ENCODE measurements at places on chromosomes 7 and 10.

- DNase-seq: no peak
These were observed 165.1 kb downstream of the EGFR start for GRCh38 chr7:55183897-55184296.

DNA sequence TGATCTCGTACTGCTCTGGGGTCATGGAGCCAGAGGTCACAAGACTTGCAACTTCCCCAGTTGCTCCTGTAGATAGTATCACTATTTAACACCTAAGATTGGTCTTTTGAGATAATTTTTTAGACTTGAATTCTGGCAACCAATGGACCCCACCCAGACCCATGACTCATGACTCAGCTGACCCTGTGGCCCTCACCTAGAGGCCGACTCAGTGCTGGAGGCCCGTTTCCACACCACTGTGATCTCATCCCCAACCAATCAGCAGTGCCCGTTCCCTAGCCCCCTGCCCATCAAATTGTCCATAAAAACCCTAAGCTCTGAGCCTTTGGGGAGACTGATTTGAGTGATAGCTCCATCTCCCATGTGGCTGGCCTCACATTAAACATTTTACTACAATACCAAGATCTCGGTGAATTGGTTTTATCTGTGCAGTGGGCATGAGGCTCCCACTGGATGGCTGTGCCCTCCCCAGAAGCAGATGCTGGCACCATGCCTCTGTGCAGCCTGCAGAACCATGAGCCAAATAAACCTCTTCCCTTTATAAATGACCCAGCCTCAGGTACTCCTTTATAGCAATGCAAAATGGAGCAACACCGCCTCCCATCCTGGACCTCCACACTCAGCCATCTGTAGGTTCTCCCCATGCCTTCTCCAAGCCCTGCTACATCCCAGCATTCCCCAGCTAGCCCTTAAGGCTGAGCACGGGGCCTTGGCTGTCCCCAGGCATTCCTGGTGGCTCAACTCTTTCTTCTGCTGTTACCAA, 98.8 kb downstream of the PRKAG2 start:
- no peak for DNase-seq

DNA sequence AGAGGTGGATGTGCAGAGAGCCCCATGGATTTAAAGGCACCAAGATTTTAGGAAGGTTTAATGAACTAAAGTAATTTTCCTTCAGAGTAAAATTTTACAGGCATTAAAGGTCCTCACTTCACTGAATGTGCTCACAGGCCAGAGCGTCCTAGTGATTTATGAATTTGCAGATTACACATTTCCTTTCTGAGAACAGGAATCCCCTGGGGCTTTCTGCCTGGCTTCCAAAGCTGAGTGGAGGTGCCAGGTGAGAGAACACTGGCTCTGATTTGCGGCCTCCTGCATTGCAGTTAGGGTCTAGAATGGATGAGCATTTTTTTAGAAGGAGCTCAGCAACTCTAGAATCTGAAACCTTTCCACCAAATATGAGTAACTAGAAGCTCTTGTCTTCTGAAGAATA, 194.3 kb downstream of the SORCS3 start:
- no peak for DNase-seq

DNA sequence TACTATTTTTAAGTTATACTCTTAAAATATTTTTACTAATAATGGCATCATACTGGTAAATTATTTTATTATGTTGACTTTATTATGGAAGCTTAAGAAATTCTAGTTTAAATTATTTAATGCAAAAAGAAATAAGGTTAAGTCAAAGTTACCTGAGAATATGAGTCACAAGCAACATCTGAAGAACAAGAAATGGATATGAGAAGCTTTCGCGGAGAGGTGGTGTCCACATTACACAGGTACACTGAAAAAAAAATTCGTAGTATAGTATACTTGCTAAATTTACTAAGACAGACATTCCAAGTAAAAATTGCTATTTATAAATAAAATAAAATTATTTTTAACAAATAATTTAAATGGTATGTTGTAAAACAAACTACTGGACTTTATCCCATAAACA, 143.8 kb downstream of the AVL9 start:
- no peak for DNase-seq

- no peak for DNase-seq
These were observed 49.1 kb downstream of the EBF3 start for GRCh38 chr10:129914960-129915359.

DNA sequence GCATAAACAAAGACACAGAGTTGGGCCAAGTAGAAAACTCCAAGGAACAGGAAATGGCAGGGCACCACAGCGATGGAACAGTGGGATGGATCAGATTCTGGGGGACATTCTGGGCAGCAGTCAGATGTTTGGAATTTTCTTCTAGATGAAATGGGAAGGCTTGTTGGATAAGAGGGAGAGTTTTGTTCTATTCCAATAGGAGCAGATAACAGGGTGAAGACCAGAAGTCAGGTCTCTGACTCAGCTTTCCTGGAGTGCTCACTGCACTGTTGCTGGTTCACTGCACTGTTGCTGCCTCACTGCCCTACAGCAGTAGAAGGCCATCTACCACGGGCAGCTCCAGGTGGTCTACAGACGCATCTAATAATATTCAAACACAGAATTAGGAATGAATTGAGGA, 135.6 kb downstream of the ATE1 start:
- no peak for DNase-seq

DNA sequence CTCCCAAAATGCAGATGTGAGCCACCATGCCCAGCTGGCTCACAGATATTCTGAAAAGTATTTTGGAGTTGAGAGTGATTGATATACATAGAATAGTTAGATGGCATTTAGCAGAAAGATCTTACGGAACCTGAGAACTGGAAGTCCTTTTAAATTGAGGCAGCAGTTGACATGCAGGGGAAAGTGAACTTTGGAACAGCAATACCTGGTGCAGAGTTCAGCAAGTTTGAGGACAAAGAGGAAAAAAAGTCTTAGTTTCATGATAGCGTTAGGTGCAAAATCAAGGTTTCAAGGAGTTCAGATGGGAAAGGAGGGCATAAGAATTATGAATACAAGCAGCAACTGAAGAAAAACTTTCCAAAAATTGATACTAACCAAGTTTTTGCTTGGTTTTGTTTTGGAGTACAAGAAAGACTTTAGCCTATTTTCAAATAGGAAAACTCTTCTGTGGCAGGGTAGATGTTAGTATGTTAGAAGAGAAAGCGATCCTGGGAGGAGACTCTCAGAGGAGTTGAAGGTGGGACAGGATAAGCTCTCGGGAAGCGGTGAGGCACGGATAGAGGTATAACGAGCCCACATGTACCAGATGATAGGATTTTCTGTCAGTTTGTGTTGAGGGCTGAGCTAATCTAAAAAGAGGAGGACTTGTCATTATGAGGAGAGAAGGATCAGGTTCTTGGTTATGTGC, 28.0 kb upstream of the STMP1 start:
- no peak for DNase-seq

- no peak for DNase-seq
These were observed 92.0 kb downstream of the HPSE2 start for GRCh38 chr10:99143651-99144050.

DNA sequence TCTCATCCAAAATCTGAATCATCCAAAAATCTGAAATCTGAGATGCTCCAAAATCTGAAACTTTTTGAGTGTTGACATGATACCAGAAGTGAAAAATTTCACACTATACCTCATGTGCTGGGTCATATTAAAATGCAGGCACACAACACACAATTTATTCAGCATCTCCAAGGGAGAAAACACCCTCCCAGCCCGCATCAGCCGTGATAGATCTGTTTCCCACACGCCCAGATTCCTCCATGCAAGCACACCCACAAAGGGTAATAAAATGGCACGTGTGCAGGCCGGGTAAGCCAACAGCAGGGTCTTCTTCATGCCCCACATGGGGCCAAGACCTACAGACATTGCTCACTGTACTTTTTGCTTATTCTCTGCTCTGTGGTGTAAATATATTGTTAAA, 173.1 kb upstream of the FERD3L start:
- DNase-seq: no peak

DNA sequence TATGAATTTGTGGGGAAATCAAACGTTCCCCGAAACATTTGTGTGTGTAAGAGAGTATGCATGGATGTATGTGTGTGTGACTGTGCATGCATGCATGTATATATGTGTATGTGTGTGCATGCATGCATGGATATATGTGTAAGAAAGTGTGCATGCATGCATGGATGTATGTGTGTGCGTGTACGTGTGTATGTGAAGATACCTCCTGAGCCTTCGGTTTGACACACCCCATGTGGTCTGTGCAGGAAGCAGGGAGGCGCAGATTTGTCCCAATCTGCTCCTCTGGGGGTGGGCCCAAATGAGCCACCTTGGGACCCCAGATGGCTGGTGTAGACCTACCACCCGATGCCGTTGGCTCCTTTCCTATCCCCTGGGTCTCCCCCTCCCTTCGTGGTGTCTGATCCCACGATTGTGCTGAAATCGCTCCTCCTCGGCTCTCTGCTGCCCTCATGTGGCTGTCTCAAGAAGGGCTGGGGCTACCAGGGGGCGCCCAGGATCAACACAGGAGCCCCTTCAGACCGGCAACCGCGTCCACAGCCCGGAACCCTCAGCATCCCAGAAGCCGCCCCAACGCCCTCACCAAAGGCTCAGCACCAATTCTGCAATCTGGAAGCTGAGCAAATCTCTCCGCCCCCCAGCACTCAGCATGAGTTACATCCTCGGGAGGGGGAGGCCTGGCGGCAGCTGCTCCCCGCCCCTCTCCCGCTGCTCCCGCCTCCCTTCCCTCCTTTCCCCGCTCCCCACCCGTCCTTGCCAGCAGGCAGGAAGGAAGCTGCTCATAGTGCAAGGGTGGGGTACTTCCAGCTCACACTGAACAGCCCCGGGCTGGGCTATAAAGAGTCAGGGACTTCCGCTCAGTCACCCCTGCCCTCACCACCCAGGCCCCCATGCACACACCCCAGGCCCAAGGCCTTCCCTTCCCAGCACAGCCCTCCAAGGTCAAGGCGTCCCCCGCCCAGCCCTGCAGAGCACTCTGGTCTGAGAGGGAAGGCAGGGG, 2.3 kb upstream of the NOS3 start:
- DNase-seq: peak; percentile 65

DNA sequence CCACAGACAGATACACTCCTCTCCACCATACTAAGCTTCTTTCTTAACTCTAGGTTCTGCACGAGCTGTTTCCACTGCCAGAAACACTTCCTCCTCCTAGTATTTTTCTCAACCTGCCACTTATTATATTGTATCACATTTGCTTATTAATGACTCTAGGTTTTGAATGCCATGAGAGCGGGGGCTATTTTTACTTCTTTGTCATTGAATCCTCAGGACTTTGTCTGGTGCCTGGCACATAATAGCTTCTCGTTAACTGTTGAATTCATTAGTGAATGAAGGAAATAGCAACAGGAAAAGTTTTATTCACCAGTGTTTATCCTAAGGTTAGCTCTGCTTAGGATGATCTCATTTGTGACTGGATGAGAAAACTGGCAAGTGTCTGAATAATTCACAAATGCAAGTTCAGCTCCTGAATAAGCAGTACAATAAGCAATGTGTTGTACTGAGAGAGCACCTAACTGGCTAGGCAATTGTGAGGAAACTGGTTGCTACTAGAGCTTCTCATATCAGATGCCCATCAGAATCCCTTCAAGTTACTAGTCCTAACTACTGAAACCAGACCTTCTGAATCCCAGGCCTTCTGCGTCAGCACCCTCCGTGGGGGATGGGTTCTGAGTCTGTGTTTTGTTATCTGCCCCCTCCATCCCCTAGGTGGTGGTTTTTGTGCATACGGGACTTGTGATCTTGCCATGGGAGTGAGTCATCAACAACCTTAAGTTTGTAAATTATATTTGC, 92.7 kb downstream of the LSMEM1 start:
- DNase-seq: no peak
